CD4-positive, alpha-beta T cell treated with Interleukin-4 for 1 hour (primary cell): ENCODE measurements at places on chromosomes 1 and 21.
A peak's percentile ranks its signal among the peaks of the same experiment; 100 is the strongest.

- DNase-seq, result no peak
These were observed 17.1 kb upstream of the PINK1 start for GRCh38 chr1:20615946-20616846.

DNA sequence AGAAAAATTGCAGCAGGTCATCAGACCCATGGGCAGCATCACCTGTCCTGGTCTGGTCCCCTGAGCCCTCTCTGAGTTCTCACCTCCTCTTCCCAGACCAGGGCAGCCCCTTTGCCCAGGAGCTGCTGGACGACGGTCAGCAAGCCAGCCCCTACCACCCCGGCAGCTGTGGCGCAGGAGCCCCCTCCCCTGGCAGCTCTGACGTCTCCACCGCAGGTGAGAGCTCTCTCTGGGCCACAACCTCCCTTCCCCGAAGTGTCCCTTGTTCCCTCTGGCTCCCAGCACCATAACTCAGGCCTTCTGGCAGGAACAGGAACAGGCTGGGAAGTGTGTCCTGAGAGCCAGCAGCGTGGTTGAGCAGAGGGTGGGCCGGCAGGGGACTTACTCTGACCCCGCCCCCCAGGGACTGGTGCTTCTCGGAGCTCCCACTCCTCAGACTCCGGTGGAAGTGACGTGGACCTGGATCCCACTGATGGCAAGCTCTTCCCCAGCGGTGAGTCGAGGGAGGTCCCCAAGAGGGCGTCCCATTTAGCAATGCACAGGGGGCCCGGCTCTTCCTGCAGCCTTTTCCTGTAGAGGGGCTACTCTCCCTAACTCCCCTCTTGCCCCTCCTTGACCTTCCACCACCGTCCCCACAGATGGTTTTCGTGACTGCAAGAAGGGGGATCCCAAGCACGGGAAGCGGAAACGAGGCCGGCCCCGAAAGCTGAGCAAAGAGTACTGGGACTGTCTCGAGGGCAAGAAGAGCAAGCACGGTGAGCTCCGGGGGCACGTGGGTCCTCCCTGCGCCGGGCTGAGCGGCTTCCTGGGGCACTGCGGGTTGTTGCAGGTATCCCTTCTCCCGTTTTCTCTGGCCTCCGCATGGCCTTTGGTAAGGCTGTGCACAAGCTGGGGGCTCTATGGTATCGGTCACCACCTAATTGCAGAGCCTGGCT lies 2.4 kb downstream of the ELF3 start:
- DNase-seq, result no peak

- no peak for DNase-seq
These were observed 116.3 kb downstream of the AKT3 start for GRCh38 chr1:243733670-243734307.

DNA sequence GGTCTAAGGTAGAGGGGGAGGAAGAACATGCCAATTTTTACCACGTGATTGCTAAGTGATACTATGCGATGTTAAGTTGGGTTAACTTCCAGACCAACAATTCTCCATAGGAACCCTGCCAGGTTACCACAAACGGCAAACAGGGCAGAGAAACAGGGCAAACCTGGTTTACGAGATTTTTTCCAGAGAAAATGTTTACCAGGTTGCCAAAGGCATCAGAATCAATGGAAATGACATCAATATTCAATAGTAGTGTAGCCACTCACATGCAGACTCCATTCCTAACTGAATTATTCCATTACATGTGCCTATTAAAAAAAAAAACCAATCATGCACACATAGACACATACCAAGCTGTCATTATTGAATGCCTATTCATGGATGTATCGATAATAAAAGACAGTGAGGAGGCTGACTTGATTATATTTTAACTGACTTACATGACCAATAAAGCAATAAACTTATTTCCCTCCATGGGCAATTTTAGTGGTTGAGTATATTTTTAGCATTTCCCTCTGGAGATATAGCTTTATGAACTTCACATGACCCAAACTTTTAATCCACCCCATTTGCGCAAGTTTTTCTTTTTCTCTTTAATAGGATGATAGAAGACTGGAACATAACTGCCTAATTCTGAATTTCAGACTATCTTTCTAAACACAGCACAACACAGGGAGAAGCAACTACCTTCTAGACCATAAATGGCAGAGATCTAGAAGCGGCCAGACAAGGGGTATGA lies 40.5 kb upstream of the KCNE1 start:
- no peak for DNase-seq

GRCh38 chr1:169943963-169944526 lies 50.3 kb upstream of the SCYL3 start:
- DNase-seq, result no peak

GRCh38 chr1:39076127-39076798 lies 50.1 kb downstream of the NDUFS5 start:
- no peak for DNase-seq

GRCh38 chr1:31374511-31375196 lies 1.8 kb upstream of the FABP3 start:
- no peak for DNase-seq

GRCh38 chr1:14435368-14436023 lies 163.0 kb upstream of the KAZN start:
- DNase-seq, result no peak

DNA sequence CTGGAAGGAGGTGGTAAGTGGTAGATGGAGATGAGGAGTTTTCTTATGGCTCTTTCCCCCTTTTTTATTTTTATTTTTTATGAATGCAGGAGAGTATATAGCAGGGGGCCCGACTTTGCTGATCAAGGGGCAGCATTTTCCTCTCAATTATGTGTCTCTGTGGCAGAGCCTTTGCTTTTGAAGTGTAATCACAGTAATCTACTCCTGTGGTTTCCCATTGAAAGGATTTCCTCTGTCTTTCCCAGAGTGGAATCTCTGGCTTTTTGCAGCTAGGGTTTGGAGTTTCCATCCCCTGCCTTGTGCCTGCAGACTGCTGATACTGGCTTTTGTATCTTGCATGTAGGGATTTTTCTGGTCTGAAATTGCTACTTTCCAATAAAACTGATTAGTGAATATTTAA lies 29.1 kb downstream of the ARID1A start:
- no peak for DNase-seq

DNA sequence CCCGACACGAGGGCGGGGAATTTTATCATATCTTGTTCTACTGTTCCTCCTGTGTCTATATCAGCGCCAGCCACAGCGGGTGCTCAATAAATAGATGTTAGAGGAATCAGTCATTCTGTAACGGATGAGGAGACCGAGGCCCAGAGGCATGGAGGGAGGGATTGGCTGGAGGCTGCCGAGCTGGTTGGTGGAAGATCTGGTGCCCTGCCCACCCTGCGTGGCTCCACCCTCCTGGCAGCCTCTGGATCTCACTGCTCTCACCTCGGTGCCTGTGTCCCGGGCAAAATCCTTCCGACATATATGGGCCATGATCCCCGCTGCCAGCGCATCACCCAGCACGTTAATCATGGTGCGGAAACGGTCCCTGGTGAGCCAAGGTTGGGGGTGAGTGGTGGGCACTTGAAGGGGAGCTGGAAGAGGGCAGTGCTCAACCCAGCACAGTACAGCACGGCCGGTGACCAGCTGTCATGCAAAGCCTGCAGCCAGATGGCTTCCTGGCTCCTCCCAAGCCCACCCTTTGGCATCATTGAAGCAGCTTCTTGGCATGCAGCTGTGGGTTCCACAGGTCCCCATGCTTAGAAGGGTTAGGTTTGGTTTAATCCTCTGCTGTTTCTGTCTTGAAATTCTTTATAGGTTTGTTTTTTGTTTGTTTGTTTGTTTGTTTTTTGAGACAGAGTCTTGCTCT lies 26.7 kb downstream of the PODN start:
- no peak for DNase-seq

GRCh38 chr1:61605607-61606321 lies 119.2 kb downstream of the TM2D1 start:
- DNase-seq, result no peak

GRCh38 chr1:37038227-37039093 lies 4.1 kb upstream of the GRIK3 start:
- no peak for DNase-seq

DNA sequence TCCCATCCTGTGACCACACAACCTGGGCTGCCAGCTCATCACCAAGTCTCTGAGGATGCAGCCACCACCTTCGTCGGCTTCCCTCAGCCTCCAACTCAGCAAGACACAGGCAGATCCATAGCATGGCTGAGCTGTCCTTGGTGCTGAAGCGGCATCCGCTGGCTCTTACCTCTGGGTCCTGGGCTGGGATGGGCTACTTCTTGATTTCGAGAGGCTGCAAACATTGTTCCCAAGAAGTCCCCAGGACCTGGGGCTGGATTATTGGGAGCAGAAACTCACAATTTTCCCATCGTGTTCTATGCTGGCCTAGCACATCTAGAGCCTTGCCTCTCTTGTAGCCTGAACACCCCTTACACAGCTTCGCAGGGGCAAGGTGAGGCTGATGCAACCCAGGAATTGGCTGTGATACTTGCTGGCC lies 24.9 kb upstream of the C1QA start:
- DNase-seq, result no peak

- peak; percentile 96 for DNase-seq
These were observed 415 bp upstream of the F11R start for GRCh38 chr1:161021165-161021969.

GRCh38 chr1:174118751-174119150 lies 40.6 kb upstream of the RABGAP1L start:
- no peak for DNase-seq
